ENCODE measurements at places on chromosomes 5 and 9.

GRCh38 chr5:24226479-24226878 is 418.3 kb downstream of the CDH10 start:
- no peak for DNase-seq

DNA sequence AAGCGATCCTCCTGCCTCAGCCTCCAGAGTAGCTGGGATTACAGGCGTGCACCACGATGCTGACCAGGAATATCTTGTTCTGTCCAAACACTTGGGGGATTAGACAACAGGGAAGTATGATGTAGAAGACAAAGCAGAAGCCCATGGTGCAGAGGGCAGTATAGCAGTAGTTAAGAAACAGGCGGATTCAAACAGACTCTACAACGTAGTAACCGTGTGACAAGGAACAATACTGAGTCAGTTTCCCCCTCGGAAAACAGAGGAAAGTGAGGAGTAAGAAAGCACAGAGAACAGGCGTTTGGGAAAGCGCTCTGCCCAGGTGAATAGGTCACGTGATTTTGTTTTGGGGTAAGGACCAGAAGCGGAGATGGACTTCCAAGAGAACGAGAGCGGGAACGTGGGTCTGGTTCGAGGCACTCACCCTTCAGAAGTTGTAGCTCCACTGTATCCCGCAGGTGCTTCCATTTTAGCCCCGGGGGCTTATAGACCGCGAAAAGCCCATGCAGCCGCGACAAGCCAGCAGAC is 306 bp downstream of the TRUB2 start:
- no peak for DNase-seq

DNA sequence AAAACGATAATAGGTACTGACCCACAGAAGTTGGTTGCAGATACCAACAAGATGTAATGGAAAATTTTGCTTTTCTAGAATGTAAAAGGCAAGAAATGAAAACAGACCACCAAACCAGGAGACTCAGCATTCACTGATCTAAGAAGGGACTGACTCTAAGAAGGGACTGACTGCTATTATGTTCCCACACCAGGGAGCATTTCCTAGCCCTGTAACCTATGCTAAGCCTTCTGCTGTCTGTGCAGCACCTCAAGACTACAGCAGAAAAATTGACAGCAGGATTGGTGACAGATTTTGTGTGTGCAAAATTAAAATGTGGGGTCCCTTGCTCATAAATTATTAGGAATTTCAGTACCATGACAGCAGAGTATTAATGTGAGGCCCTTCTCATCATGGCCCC is 154.8 kb downstream of the GABRB2 start:
- no peak for DNase-seq

DNA sequence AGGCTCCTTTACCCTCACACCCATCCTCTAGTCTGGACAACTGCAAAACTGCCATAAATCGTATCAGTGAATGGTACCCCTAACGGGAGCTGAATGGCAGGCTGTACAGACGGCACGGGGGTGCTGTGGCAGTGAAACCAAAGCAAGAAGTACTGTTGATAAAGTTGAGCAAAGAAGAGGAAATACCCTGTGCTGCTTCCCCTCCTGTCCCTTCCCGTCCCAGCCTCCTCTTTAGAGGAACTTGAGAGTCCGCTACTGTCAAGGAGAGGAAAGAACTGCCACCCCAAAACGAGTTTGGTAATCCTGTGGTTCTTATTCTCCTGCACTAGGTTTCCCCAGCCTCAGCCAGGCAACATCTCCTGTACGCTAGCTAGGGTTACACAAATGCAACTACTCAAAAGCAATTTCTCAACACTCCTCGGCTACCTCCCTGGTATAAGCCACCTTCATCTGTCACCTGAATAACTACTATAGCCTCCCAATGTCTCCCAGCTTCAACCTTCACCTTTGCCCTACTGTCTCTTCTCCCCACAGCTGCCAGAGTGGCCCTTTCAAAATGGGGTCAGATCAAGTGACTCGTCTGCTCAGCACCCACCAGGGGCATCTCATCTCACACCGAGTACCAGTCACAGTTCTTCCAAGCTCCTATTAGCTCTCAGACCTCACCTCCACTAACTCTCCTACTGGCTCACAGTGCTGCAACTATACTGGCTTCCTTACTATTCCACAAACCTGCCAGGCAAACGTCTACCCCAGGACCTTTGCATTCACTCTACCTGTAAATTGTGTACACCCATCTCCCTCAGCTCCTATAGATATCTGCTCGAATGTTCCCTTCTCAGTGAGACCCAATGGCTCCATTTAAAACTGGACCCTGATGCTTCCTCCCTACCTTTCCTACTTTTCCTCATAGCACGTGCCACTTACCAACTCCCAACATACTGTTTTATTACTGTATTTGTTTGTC is 4.1 kb downstream of the GLRX start:
- DNase-seq, result no peak

- DNase-seq, result no peak
Measured at GRCh38 chr5:8825139-8825757, 720.6 kb downstream of the SEMA5A start.

GRCh38 chr5:157354800-157355199 is 88.9 kb downstream of the CYFIP2 start:
- DNase-seq, result no peak

- DNase-seq, result no peak
Measured at GRCh38 chr5:80248378-80248777, 7.5 kb downstream of the SERINC5 start.

- DNase-seq, result no peak
Measured at GRCh38 chr5:83162601-83163000, 85.3 kb downstream of the XRCC4 start.

DNA sequence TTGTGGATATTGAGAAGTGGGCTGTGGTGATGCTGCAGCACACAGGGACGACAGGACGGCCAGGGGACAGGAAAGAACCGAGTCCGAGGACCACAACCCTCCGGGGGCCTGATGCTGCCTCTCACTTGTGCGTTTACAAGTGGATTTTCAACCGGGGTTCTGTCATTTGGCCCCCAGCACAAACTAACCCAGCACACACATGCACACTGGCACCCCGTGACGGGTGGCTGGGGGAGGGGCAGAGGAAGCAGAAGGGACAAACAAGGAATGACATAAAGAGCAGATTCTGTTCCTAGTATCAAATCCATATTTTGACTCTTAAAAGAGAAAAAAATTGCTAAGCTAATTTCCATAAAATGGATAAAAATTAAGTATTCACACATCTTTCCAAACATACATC is 18.3 kb upstream of the ZFYVE16 start:
- no peak for DNase-seq

GRCh38 chr5:134438721-134439123 is 27.0 kb upstream of the CDKN2AIPNL start:
- DNase-seq, result no peak

DNA sequence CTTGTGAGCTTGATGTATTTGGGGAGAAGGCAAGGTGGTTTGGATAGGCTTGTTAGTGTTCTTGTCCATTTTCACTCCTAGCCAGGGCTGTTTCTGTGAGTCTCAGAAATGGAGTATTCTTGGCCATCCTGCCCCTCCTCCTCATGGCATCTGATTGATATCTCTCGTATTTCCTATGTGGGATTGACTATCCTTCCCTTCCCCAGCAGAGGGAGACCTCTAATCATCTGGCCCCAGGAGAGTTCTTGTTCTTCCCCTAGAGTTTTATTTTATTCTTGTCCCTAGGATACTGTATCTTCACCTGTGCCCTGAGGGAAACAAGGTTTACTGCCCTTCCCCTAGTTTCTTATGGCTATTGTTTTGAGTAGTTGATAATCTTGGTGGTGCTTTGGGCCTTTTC is 114.4 kb downstream of the VPS13A start:
- peak; percentile 15 for DNase-seq

GRCh38 chr5:86029308-86029707 is 588.4 kb upstream of the COX7C start:
- DNase-seq, result no peak

- DNase-seq, result no peak
Measured at GRCh38 chr9:137325124-137325523, 23.1 kb upstream of the NRARP start.

DNA sequence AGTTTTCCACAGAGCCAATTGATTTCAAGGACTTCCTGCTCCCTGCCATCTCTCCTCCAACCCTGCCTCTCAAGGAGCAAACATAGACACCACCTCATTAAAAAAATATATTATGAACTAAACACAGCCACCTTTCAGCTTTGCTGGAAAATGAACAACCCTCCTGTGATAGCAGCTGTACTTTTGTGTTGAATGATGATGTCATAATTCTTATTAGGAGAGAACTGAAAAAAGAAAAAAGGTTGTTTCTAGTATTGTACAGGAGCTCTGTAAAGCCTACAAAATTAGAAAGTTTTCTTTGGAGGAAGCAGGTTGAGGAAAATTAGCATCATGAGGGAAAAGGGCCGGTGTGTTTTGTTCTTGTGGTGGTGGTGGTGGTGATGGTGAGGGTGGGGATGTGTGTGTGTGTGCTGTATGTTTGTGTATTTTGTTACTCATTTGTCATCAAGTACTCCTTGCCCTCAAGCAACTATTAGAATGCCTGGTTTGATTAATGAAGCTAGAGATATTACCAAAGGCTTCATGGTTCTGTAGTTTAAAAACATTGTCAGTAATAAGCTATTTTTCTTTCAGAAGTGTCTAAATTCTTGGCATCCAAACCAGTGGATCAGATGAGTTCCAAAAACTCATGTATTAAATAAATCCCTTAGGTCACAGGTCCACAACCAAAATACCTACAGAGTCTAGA is 405.9 kb downstream of the TLE4 start:
- no peak for DNase-seq

DNA sequence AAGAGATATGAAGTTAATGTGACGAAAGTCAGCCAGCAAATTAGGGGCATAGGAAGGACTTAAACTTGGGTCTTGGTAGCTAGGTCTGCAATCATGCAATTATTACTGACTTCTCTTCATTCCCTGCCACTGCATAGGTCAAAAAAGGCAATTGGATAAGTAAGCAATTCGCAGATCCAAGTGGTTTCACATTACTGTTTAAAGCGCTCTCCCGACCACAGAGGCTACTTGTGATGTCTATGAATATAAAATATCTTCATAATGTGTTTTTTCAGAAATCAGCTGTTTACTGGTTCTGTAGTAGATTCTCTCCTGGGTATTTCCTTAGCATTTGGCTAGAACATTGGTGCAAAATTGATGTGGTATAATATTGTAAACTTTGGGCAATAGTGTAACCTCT is 174.7 kb upstream of the PTGER4 start:
- no peak for DNase-seq

Measured in Calu3 (cell line).